ENCODE measurements at places on chromosomes 11 and 22.

- DNase-seq: peak; percentile 50
Measured at GRCh38 chr11:64489831-64490441, 101.1 kb upstream of the SLC22A12 start.

- no peak for DNase-seq
Measured at GRCh38 chr22:40322818-40323447, 23.4 kb upstream of the ADSL start.

- no peak for DNase-seq
Measured at GRCh38 chr11:35211952-35212351, 73.0 kb downstream of the CD44 start.

GRCh38 chr11:126701520-126701897 is 299.1 kb downstream of the KIRREL3 start:
- no peak for DNase-seq

GRCh38 chr11:125481531-125481930 is 14.5 kb downstream of the FEZ1 start:
- DNase-seq: no peak

- DNase-seq: no peak
Measured at GRCh38 chr11:26731084-26731456, 9.2 kb upstream of the SLC5A12 start.

- DNase-seq: no peak
Measured at GRCh38 chr11:108929241-108929640, 264.4 kb downstream of the DDX10 start.

DNA sequence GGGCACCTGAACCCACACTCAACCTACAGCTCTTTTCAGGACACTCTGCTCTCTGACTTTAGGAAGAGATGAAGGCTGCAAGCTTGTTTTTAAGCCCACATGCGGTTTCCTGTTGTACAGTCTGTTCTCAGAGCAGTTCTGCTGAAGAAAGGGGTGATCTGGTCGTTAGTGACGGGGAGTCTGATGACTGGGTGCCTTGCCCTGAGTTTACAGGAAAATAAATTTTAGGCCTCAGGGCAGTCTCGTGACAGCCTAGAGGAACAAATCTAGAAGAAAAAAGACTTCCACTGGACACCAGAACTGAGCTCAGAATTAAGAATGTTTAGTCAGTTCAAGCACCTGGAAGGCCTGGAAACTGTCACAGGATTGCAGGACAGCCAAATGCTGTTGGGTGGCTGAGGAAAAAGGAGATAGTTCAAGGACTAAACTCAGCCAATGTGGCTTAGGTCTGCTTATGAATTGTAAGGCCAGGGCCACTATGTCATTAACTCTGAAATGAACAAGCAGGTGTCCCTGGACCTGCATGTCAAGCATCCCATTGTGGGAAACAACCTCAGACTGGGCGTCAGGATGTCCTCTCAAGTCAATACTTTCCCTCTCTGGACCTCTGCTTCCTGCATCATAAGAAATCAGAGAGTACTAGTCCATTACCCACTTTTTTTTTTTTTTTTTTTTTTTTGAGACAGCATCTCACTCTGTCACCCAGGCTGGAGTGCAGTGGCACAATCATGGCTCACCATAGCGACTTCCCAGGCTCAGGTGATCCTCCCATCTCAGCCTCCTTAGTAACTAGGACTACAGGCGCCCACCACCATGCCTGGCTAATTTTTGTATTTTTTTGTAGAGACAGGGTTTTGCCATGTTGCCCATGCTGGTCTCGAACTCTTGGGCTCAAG is 5.7 kb downstream of the PIK3IP1 start:
- no peak for DNase-seq

DNA sequence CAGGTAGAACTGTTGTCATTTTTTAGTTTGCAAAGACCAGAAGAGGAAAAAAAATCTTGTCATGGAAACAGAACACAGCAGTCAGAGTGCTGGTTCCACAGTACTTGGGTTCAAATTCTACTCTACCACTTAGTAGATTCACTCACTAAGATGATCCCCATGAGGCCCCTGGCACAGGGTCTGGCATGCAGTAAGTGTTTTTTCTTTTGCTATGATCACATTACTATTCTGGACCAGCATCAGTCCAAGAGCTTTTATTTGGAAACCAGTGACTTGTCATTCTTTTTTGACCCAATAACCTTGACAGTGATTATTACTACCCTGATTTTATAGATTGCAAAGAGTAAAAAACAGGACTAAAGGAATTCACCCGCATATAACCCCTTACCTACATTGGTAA is 4.1 kb downstream of the EEF1G start:
- no peak for DNase-seq

DNA sequence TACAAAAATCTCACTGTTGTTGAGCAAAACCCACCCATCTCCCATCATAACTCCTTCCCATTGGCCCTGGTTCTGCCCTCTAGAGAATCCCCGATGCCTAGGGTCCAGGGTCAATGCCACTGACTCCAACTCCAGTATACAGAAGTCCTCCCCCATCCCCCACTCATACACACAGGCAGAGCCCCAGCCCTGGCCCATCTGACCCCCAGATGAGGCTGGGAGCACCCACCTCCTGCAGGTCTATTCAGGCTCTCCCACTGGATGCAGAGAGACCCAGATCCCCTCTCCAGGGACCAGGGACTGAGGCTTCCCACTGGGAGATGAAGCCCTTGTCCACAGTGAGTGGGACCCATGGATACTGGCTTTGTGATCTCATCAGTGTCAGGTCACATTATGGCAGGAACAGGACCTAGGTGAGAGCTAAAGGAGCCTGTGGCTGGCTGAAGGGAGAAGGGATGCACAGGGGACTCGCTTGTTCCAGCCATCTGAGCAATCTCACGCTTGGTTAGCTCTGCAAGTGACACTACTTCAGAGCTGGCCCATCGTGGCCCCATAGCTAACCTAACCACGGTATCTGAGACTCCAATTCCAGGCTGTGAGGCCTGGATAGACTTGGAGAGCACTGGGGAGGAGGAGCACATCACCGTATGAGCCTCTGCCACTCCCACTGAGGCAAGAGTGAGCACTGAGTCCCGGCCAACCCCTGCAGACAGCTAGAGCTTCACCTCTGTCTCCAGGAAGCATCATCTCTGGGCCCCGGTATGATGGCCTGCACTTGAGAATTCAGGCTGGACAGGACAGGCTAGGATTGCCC is 35.7 kb downstream of the TRIM29 start:
- no peak for DNase-seq

DNA sequence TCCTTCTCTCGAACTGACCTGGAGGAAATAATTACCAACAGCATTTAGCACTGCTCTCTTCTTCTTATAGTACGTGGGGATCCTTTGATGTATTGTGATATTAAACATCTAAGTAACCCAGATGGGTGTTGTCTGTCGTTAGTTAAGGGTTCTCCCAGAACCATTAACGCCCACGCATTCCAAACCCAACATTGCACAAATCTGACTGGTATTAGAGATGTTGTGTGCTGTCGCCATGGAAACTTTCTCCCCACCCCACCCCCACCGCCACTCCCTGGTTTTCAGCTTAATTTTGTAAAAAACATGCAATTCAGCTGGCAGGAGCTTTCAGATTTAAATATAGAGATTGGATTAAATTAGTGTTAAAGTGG is 1495.2 kb downstream of the TBC1D22A start:
- no peak for DNase-seq

- DNase-seq: no peak
Measured at GRCh38 chr22:26527574-26528465, 15.5 kb upstream of the TFIP11 start.

GRCh38 chr22:41620589-41621098 is at the start of gene DESI1:
TSS of gene DESI1 (minus strand) at chr22:41621043. CDS start at chr22:41620839, 204 bp downstream.
- no peak for DNase-seq

GRCh38 chr11:90241414-90241813 is 18.6 kb upstream of the CHORDC1 start:
- DNase-seq: no peak

- DNase-seq: peak; percentile 47
Measured at GRCh38 chr11:30914143-30914762, 328.1 kb upstream of the MPPED2 start.

- DNase-seq: no peak
Measured at GRCh38 chr11:10295064-10295901, 1.3 kb upstream of the SBF2 start.

- DNase-seq: no peak
Measured at GRCh38 chr22:40441761-40442390, 71.5 kb downstream of the SGSM3 start.

- peak; percentile 48 for DNase-seq
Measured at GRCh38 chr22:38927033-38927781, 30.2 kb upstream of the APOBEC3A start.

DNA sequence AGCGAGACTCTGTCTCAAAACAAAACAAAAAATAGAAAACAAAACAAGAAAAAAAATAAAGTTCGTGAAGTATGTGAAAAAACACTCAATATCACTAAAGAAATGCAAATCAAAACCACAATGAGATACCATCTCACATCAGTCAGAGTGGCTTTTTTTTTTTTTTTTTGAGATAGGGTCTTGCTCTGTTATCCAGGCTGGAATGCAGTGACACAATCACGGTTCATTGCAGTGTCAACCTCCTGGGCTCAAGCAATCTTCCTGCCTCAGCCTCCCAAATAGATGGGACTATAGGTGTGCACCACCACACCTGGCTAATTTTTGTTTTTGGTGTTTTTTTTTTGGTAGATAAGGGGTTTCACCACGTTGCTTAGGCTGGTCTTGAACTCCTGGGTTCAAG is 37.5 kb downstream of the ATG16L2 start:
- no peak for DNase-seq

- DNase-seq: no peak
Measured at GRCh38 chr22:49583886-49584505, 243.7 kb downstream of the BRD1 start.

GRCh38 chr22:17120281-17120680 is 879 bp downstream of the TMEM121B start:
- peak; percentile 75 for DNase-seq

DNA sequence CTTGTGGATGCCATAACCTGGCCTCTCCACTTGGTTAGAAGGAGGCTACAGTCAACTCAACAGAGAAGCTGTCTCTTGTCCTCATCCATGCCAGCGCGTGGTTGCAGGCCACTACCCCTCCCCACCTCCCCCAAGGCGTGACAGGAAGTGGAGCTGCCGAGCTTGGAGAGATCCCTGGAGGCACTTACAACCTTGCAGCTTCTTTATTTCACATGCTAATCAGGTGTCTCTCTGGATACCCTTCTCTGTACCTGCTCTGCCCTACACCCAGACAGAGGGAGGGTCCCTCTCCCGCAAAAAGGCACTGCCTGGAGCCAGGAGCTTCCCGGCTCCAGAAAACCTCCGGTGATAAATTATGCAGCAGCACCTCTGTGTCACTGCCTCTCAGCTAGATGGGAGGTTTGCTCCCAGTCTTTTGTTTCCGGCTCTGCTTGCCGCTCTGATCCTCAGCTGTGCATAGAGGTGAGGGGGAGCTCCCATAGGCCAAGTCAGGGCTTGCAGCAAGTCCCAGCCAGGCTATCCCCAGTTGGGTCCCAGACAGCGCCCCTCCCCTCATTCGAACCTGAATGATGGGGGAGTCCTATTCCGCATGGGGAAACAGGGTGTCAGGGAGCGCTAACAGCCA is 5.7 kb downstream of the LRP4 start:
- DNase-seq: peak; percentile 72

DNA sequence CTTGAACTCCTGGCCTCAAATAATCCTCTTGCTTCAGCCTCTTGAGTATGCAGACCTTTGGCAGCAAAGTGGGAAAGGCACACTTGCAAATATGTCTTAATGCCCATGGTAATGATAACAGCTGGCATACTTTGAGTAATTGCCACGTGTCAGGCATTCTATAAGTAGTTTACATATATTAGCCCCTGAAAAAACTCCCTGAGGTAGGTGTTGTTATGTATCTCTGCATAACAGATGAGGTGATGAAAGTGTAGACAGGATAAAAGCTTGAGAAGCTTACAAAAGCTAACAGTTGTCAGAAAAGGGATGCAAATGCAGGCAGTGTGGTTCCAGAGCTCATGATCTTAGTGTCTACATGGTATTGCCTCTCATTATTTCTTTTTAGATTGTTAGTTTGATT is 291.1 kb upstream of the C11orf87 start:
- DNase-seq: no peak

DNA sequence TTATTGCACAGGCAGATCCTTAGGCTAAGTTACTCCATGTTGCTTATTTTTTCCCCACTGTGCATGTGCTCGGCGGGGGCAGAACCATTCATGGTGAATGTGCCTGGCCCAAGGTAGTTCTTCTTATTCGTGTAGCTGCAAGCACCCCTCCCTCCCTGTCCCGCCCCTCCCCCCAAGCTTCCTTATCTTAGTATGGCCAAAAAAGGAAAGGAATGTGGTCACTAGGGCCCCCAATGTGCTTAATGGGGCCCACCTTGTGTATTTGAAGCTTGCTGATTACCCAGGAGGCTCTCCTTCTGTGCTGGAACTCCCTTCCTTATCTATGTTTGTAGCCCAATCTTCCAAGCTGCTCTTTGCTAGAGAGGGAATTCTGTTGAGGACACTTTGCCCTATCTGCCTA is 1259.7 kb upstream of the RAG2 start:
- no peak for DNase-seq

DNA sequence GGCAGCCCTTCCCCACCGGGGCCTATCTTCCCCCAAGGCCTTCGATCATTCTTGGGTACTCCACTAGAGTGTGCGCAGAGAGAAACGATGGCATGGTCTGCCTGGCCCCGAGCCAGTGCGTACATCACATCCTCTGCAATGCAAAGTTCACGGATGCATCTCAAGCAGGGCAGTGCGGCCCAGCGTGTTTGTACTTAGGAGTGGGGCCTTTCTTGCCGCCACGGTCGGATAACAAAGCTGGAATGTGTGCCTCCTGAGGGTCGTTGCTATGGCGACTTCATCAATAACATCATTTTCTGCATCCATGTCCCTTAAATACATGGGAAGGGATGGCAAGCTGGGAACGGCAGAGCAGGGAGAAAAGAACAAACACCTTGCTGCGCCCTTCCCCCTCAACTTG is 73.9 kb downstream of the SCUBE1 start:
- DNase-seq: no peak
